AML-193 (cell line): ENCODE measurements at places on chromosomes 5 and 9.

- DNase-seq = no peak
Measured at GRCh38 chr9:96177005-96177718, 124.8 kb downstream of the HSD17B3 start.

DNA sequence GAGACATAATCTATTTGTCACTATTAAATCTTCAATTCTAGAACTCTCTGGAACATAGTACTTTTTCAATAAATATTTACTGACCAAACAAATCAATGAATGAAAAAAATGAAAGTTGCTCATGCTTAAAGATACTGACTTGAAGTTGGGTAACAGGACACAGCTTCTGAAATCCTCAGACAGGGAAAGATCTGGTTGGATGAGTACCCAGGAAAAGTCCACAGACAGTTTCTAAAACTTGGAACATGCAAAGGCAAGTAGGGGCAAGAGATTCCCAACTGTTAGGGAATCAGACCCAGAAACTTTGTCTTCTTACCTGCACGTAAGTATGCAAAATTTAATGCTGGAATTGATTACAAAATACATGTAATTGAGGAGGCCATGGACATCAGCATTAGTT lies 366.2 kb downstream of the ACTL7B start:
- DNase-seq = no peak

- DNase-seq = peak; percentile 82
Measured at GRCh38 chr5:43193181-43193893, 1.3 kb downstream of the NIM1K start.

DNA sequence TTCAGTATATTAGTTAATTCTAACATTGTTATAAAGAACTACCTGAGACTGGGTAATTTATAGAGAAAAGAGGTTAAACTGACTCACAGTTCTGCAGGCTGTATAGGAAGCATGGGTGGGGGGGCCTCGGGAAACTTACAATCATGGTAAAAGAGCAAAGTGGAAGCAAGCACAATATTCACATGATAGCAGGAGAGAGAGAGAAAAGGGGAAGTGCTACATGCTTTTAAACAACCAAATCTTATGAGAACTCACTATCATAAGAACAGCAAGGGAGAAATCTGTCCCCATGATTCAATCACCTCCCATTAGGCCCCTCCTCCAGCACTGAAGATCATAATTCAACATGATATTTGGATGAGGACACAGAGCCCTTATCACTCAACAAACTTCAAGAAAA lies 324.9 kb downstream of the ZNF608 start:
- DNase-seq = no peak

DNA sequence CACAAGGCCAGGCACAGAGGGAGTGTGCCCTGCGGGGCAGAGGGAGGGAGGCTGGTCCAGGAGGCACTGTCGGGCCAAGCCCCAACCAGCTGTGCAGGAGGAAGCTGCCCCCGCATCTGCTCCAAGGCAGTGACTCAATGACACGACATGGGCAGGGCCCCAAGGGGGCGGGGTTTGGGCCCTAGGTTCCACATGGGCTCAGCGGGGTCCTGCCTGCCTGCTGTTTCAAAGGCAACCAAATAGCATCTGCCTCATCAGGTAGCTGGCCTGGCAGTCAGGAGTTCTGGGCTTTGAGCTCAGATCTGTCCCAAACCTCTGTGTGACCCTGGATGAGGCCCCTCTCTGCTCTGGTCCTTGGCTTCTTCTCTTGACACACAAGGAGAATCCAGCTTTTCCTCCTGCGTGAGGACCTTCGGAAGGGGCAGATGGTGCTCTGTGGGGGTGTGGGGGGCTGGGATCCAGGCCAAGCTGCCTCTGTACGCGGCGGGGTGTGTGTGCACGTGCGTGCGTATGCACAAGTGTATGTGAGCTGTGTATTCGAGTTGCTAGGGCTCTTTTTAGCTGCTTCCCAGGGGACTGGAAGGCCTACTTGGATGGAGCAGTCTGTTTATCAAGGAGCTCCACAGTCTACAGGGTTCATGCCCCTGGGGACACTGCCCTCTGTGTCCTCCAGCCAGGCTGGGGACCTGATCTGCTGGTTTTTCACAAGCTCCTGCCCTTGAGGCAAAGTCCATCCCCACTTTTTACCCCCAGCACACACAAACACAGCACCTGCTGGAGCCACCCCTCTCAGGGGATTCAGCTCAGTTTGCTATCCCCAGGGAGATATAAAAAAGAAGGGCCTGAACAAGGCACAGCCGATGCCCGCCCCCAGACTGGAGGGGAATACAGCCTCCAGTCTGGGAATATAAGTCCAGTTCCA lies 138.9 kb downstream of the RGS3 start:
- DNase-seq = no peak

- no peak for DNase-seq
Measured at GRCh38 chr9:117535434-117535833, 120.6 kb upstream of the ASTN2 start.

- no peak for DNase-seq
Measured at GRCh38 chr9:135971892-135972291, 10.7 kb upstream of the UBAC1 start.

- DNase-seq = no peak
Measured at GRCh38 chr9:72315510-72316311, 49.3 kb downstream of the ZFAND5 start.

- peak; percentile 21 for DNase-seq
Measured at GRCh38 chr9:37575921-37576721, at the start of gene FBXO10. FBXO10 (minus strand) TSS chr9:37576380; CDS start chr9:37541768, 34,612 bp downstream.

- DNase-seq = no peak
Measured at GRCh38 chr5:169099801-169100734, 200.9 kb downstream of the SLIT3 start.

DNA sequence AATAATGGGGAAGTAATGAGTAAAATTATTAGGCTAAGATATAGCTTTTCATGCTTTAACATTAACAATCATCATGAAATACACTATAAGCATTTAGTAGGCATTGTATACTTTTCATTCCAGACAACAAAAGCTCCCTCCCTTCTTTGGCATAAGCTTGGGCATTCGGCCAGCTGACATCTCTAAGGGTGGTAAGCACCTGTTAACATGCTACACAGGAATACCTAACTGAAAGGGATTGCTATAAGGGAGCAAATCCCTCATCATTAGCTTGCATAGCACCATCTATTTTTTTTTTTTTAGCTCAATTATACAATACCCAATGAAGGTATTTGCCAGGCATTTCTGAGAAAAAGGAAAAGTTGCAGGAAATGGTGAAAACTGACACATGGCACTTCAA lies 16.6 kb downstream of the STRBP start:
- no peak for DNase-seq

DNA sequence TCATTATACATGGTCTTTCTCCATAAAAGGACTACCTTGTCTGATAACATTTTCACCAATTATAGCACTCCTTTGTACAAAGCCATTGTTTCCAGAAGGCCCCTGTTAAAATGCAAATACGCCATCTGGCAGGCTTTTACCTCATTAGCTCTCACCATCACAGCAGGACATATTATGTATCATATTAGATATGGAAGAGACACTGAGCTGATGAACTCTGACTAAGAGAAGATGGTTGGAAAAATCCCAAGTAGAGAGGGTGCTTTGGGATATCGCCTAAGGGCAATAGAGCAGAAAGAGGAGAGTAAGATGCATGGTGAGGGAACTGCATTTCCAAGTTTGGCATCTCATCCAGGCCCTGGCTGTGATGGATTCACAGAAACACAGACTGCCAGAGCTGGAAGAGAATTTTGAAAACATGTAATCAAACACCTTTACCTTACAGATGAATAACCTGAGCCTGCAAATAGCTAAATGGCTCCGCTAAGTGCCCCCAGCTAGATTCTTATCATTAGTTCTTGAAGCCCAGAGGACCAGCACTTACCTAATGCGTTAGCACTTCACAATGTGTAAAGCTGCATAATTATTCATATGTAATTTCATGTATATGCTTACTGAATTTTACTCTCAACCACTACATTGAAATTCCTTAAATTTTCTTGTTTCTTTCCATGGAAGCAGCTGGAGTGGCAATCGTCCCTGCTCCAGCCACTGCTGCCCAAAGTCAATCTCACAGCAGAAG lies 393.6 kb upstream of the IZUMO3 start:
- DNase-seq = no peak

GRCh38 chr9:37997636-37998374 lies 71.2 kb downstream of the SHB start:
- no peak for DNase-seq

GRCh38 chr9:123609844-123610243 lies 253.8 kb downstream of the CRB2 start:
- no peak for DNase-seq

GRCh38 chr9:79604921-79605562 lies 33.3 kb downstream of the TLE4 start:
- no peak for DNase-seq

- DNase-seq = no peak
Measured at GRCh38 chr9:136762915-136763648, 1.2 kb downstream of the LCN15 start.

DNA sequence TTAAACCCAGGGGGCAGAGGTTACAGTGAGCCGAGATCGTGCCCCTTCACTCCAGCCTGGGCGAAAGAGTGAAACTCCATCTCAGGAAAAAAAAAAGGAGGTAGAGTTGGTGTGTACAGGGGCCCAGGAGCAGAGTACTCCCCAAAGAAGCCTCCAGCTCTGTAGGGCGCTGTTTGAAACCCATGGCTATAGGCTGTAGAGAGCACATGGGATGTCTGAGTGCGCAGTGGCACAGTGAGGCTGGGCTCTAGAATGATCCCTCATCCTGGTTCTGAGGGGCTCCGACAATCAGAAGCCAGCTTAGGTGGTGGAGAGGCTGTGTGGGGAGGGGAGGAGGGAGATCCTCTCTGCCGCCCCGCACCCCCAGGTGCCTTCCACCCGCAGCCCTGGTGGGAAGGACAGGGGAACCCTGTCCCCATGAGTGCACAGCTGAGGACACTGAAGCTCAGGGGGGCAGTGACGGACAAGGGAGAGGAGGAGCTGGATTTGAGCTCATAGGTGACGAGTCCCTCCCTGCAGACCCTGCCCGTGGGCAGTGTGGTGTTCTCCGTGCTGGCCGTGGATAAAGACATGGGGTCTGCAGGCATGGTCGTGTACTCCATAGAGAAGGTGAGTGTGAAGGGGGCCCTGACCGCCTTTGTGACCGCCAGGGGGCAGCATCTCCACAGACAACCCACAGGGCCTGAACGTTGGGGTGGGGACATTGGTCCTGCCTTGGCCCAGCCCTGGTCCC lies 24.6 kb downstream of the CDHR2 start:
- DNase-seq = peak; percentile 29

GRCh38 chr5:110045158-110045557 lies 355.4 kb downstream of the MAN2A1 start:
- DNase-seq = no peak

DNA sequence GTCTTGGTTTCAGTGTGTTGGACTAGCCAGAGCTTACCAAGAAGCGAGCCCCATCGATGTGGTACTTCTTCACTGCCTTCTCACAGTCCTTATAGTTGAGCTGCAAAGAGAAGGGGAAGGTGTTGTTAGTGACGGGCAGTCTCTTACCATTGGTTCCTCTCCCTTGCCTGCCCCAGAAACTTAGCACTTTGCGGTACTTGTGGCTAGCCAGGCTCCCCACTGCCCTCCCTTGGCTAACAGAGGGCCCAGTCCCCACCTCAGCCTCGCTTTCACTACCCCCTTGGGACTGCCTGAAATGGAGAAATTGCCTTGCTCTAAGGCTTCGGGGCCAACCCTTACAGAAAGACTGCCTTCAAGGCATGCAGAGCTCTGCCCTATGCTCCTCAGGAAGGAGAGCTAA lies 4.3 kb downstream of the LCP2 start:
- peak; percentile 97 for DNase-seq

- no peak for DNase-seq
Measured at GRCh38 chr5:72540759-72541438, 33.7 kb upstream of the ZNF366 start.

DNA sequence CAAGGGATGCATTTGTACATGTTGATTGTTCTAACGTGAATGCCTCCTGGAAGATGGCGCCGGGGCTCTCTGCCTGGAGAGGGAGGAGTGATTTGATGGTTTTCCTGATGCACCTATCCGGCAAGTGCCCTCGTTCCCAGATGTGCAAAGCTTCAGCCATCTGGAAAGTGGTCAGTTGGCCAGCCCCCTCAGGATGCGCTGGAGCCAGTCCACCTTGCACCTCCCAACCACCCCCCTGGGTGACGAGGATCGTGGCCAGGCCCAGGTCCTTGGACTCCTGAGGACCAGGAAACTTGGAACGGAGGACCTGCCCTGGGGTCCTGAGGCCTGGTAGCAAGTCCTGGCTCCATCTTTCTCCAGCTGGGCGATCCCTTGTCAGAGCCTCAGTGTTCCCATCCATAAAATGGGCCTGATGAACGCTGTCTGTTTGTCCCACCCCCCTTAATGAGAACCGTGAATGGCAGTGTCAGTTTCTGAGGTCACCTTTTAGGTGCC lies 23.6 kb upstream of the RNU6ATAC start:
- no peak for DNase-seq

DNA sequence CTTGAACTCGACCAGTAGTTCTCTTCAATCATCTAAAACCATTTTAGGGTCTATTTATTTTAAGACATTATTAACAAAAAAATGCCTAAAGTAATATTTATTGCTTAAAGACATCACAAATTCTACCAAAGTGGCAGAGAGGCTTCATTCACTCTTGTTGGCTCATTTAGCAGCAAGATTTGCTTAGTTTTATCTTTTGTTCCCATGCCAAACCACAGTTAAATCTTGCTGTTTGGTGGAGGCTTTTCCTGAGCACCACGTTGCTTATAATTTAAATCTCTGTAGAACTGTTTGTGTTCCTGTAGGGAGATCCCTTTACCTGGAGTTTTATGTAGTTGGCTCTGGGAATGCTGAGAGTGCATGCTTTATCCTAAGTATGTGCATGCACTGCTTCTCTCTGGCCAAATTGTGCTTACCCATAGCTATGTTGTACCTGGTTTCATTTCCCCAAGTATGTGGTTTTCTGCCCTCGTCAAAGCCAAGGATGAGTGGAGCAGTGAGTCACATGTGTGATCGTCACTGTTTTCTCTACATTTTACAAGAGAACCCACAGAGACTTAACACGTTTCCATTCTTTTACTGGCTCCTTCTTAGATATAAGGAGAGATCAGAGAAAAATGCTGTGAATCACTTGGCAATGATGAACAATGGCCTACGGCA lies 42.1 kb upstream of the MAST4 start:
- no peak for DNase-seq

DNA sequence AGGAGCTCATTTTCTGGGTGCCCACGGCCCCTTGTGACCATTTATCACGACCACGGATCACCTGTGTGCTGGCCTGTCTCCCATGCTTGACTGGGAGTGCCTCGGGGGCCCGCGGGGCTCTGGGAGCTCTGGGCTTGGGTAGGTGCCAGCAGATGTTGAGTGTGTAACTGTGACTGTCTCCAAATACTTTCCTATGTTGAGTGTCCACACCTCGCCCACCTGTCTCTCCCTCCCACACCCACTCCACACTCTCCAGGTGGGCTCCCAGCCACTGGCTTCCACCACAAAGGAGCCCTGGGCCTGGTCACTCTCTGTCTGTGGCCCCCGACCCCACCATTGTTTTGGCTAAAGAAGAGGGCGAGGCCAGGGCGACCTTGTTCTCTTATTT lies 196.4 kb downstream of the CDK5RAP2 start:
- DNase-seq = no peak

- peak; percentile 10 for DNase-seq
Measured at GRCh38 chr9:708182-708550, 133.3 kb upstream of the DMRT1 start.

- no peak for DNase-seq
Measured at GRCh38 chr5:115284021-115284420, 12.4 kb downstream of the CCDC112 start.
